ENCODE measurements at places on chromosomes 16 and 17.

DNA sequence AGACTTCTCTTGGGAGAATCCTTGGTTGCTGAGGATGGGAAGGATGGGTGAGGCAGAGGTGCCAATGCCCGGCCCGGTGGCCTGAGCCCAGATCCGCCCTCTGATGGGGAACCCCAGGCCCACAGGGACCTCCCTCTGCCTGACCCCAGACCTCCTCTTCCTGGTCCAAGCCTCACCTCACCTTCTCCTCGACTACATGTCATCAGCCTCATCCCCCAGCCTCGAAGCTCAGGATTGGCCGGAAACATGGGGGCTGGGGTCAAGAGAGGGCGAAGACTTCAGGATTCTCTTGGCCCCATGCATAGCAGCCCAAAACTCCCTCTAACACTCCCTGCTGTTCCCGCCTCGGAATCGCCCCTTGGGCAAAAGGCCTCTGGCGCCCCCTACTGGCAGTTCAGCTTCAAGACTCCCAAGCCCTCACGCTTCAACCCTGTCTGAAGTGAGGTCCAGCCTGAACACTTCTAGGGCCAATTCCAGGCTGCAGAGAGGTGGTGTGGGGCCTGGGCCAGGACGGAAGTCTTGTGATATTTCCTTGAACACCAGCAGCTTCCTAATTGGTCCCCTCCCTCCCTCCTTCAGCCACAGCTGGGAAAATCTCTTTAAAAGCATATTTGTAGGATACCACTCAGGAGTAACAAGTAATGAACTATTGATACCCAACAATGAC, 47.2 kb downstream of the ARHGAP27 start:
- no peak for DNase-seq

DNA sequence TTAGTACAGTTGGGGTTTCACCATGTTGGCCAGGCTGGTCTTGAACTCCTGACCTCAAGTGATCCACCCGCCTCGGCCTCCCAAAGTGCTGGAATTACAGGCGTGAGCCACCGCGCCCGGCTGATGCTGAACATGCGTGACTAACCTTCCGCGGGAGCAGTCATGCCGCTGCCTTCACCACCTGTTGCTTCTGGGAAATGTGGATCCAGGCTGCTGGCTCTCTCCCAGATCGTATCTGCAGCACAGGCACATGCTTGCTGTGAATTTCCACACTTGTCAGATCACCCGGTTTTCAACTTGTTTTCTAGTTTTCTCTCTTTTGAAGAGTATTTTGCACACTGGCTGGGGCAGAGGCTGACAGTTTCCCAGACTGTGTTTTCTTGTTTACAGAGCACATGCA, 97.9 kb downstream of the ADCY9 start:
- no peak for DNase-seq

DNA sequence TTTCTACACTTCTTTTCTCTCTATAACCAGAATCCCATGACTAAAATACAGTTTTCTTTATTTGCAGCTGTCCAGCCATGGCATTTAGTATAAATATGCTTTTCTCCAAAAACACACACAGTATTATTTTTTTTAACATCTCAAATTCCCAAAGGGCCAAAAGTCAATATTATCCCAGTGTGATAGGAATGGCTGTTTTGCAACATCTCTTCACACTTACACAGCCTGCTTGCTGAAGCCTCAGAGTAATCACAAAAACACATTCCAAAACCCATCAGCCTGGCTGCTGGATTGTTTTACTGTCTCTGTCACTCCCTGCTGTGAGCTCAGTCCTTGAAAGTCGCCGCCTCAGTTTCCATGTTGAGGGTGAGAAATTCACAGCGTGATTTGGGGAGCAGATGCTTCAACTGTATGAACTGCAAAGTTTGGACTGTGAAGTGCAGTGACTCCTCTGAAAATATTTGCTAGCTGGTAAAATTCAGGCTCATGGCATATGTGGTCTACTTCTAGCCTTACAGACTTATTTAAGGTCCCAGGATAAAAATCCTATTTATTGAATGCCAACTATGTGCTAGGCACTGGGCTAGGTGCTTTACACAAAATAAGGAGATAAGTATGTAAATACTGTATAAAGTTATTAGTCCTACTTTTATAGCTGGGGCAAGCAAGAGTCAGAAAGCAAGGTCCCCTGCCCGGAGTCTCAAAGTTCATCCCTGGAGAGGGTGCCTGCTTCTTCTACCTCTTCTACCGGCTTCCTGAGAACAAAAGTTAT, 116.5 kb downstream of the SOCS1 start:
- DNase-seq = peak; percentile 70

- no peak for DNase-seq
These were observed 20.5 kb upstream of the ITGA3 start for GRCh38 chr17:50035421-50035879.

GRCh38 chr16:12398029-12398682, 405.5 kb downstream of the CPPED1 start:
- DNase-seq = no peak

DNA sequence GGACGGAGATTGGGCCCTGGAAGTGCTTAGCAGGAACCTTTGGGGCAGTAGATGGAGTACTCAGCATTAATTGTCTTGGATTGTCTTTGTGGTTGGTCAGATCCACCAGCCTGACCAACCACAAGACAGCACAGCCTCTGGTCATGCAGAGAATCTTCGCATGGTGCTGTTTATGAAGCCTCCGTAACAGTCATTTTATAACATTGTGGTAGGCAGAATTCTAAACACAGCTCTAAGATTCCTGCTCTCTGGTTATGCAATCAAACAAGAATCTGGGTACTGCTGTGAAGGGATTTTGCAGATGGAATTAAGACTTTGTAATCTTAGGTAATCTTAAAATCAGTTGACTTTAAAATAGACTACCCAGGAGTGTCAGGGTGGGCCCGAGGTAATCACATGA, 312.2 kb upstream of the GOT2 start:
- peak; percentile 23 for DNase-seq

DNA sequence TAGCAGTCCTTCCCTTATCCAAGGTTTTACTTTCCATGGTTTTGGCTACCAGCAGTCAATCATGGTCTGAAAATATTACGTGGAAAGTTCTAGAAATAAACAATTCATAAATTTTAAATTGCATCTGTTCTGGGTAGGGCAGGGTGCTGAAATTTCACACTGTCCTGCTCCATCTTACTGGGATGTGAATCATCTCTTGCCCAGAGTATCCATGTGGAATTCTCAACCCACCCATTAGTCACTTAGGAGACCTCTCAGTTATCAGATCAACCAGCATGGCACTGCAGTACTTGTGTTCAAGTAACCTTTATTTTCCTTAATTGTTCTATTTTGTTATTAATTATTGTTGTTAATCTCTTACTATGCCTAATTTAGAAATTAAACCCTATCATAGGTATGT, 202.8 kb upstream of the CPHXL start:
- DNase-seq = no peak

DNA sequence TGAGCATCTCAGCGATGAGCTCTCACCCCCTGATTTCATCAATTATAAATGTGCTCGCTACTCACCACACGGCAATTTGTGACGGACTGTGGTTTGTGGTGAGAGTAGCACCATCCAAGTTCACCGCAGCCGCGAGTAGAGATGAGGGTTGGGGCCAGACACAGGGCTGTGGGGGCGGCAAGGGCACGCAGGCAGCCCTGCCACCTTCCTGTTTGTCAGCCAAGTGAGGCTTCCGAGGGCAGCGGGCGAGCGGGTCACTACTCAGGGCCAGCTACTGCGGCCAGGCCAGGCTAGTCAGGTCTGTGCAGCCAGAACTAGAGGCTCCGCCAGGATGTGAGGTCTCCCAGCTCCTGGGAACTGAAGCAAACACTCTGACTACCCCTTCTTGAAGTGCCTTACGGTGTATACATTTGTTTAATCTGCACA, 39.6 kb upstream of the MEOX1 start:
- DNase-seq = no peak

DNA sequence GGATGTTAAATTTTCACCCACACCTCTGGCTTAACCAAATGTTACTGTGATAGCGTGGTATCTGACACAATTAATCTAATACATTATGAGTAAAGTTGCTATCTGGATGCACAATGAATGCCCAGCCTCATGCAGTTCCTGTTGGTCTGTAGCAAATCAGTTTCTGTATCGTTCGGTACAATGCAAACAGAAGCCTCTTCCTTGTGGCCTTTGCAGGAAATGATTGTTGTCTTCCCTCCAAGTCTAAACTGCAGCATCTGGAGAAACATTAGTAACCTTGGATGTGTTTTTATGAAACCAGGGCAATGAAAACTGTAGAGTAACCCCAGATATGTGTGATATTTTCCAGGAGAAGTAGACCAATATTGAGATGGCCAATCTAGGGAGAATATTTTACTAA, 46.8 kb downstream of the CYB561 start:
- DNase-seq = no peak

DNA sequence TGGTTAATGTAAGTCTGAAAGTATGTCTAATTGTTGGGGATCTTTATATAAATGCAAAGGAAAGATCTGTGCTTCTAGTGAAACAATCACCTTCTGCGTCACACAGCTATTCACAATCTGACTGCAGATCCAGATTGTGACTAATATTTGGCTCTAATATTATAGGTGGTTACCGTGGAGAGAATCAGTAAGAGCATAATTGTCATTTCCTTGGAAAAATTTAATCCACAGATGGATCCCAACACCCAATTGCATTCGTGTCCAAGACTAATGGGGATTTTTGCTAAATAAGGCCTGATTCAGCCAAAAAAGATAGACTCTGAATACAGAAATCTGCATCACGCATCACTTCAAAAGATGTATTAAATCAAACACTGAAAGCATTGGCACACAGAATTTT, 2.7 kb upstream of the KCNJ2 start:
- no peak for DNase-seq

- DNase-seq = no peak
These were observed 207.1 kb upstream of the ASIC2 start for GRCh38 chr17:33500151-33500550.

DNA sequence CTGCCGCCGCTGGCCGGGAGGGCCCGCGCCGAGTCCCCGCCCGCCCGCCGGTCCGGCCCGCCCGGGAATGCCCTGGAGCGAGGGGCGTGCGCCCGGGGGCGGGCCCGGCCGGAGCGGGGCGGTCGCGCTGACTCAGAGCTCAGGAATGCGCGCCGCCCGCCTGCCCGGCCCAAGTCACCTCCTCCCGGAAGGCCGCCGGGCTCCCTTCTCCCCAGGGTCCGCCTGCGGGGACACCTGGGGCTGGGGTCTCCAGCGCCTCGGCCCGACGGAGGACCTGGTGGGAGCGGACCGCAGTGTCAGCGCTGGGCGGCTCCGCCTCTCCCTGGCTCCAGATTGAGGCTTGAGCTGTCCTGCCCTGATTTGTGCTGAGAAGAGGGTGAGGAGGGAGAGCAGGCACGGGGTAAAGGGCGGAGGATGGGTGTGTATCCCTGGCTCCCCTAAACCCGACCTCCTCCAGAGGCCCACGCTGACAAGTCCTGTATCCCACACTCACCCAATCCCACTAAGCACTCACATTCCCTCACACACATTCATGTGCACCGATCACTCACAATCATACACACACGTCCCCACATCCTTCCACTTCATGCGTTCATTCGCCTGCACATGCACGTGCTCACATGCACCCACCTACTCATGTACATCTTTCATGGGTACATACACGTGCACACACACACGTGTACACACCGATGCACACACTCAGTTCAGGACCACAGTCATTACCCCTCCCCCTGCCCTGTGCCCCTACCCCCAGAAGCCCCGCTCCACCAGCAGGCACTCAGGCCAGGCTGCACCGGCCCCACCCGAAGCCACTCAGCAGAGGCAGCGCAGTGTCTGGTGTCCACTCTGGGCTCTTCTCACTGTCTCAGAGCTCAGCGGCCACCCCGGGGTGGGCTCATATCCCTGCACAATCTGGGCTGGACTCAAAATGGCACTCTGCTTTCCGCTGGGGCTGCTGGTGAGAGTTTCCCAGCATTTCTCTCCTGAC, at the start of gene RHBDF1:
TSS of gene RHBDF1 (minus strand) at position 71 of the 988 bp plus-strand sequence. CDS start 7,616 bp downstream, outside the sequence.
- no peak for DNase-seq

- no peak for DNase-seq
These were observed 42.1 kb upstream of the DLX4 start for GRCh38 chr17:49926886-49927285.

GRCh38 chr16:25038239-25038954, 23.2 kb upstream of the ARHGAP17 start:
- no peak for DNase-seq

- DNase-seq = no peak
These were observed 60.8 kb downstream of the TMEM235 start for GRCh38 chr17:78291944-78292910.

DNA sequence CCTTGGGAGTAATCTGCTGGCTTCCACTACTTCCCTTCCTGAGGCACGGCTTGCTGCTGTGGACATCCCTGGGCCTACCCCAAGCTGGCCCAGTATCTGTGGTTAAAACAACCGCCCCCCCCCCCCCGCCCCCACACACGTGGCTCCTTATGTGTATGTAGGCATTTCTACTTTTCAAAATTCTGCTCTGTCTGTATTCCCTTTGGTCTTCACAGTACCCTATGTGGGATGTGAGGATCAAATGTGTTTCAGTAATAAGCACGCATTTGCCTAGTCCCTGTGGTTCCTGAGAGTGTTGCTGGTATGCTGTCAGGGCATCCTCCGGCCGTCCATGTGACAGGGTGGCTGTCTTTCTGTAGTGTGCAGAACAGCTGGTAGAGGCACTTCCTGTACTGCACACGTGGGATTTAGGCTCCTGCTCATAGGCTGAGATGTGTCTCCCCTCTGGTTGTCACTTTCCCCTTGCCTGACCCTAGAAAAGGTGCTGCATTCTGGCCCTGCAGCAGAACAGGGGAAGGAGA, 2.2 kb downstream of the NT5M start:
- no peak for DNase-seq

- DNase-seq = no peak
These were observed 3.4 kb upstream of the C1QTNF8 start for GRCh38 chr16:1099189-1100083.

DNA sequence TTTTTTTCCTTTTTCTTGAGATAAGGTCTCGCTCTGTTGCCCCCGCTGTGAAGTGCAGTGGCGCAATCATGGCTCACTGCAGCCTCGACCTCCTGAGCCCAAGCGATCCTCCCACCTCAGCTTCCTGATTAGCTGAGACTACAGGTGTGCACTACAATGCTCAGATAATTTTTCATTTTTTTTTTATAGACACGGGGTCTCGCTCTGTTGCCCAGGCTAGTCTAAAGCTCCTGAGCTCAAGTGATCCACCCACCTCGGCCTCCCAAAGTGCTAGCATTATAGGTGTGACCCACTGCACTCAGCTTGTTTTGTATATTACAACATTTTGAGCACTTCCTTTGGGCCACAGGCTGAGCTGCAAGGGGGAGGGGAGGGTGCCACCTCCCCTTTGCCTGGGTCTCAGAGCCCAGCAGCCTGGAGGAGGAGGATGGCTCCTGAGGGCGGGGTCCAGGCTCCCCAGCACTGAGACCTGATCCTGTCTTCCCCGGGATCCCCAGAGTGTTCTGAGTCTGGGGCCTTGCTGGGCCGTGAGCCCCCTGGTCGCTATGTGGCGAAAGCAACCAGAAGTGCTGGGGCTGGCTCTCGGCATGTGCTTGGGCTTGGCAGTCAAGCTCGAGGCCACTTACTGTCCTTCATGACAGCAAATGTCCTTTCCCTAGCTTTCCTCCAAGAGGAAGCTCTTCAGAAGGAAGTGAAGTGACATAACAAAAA, 8.1 kb downstream of the DEF8 start:
- DNase-seq = no peak

DNA sequence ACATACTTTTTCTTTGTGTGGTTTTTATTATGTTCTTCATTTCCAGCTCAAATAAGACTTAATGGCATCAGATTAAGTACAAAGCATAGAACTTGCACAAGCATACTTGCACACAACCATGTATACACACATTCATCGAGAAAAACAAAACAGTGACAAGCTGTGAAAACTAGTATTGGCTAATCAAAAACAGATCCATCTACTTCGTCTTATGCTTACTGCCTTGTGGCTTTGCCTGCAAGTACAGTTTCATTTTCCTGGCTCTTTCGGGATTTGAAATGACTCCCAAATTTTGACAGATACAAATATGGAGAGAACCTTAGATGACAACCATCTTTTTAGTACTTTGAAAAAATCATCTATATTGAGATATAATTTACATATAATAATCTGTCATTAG, 338.3 kb downstream of the BCAS3 start:
- DNase-seq = no peak

All from AG04449 (cell line).